ENCODE measurements at places on chromosomes 6 and 20.

- no peak for DNase-seq
Measured at GRCh38 chr6:148179786-148180185, 162.9 kb upstream of the SASH1 start.

DNA sequence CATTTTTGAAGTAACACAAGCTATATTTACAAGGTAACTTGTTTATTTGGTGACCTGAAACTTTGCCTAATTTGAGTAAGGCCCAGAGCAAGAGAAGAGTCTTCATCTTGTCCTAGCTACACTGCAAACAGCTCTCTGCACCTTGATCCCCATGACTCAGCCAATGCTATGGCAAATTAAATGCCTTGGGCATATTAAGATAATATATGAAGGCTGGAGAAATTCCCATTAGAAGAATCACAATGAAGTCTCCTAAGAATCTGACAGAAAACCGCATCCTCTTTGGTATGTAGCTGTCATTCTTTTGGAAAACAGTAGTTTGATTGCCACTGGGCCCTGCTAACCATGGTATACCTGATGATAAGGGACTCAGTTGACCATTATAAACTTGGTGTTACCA, 204.5 kb downstream of the UBE3D start:
- DNase-seq: no peak

GRCh38 chr6:148164645-148165044, 178.0 kb upstream of the SASH1 start:
- DNase-seq: no peak

- no peak for DNase-seq
Measured at GRCh38 chr6:170067181-170067641, 223.7 kb downstream of the DLL1 start.

- DNase-seq: no peak
Measured at GRCh38 chr6:111976139-111976538, 77.8 kb upstream of the CCN6 start.

DNA sequence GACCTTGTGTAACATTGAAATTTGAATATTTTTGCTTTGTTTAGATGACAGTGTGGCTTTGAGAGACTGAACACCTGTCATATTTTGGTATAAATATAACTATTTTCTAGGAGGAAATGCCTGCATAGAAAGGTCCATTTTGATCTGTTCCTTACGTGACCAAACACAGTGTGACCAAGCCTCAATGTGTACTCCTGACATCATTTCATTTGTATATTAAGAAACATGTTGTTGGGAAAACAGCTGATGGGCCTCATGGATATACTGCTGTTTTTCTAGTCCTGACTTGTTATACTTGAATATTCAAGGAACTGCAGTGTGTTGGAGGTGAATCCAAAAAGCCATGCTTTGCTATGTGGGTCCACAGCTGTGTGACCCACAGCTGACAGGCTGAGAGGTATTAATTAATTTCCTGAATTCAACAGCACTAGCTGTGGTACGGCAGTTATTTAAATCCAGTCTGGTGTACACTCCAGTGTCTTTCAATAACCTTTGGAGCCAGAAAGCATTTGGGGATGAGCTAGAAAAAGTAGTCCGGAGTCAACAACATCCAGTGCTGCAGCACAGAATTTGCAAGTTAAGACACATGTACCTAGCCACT, 18.9 kb downstream of the NCOA7 start:
- DNase-seq: peak; percentile 53

DNA sequence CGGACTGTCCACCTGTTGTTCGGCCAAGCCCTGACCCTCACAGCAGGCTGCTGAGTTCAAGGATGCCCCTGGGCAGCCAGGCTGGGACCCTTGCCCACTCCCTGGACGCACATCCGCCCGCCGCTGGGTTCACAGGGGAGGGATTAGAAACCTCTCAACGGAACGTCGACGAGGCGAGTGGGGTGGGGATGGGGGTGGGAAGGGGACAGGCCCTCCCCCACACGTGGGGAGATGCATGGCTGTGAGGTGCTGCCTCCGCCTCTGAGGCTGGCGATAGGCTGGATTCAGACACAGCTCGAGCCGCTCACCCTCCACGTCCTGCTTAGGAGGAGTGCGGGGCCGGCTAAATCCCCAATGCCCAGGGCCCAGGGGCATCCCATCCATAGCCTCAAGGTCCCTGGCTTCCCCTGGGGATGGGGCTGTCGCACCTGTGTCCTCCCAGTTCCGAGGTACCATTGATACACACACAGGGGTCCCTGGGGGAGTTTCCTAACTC, 90.6 kb upstream of the BHLHE23 start:
- no peak for DNase-seq

Data from OCI-LY7 (cell line).